ENCODE measurements at places on chromosomes 1 and 21. TPM values are rescaled to one million over a fixed set of nuclear protein-coding genes. Genes with fewer than 3 reads are reported as not detected.

The PDPN gene
- total RNA-seq = not detected

DNA sequence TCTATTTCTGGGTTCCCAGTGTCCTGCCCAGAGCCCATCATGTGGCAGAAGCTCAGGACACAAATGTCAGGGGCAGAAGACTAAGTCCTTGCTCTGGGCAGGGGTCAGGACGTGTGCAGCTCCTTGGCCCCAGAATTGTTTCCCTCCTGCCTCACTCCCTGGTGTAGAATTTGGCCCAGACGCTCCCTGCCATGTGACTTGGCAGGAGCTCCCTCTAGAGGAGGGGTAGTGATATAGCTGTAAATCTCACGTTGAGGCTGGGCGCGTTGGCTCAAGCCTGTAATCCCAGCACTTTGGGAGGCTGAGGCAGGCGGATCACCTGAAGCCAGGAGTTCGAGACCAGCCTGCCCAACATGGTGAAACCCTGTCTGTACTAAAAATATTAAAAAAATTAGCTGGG, 91.2 kb downstream of the UBIAD1 start:
- H3K27me3 ChIP-seq = peaks cover 12% of the 10 kb centered on the region
- no peak for DNase-seq
- no peak overlapping the region for H3K4me3 ChIP-seq
- no peak overlapping the region for H3K27ac ChIP-seq
- no peaks in the 10 kb centered on the region for H3K36me3 ChIP-seq

GRCh38 chr1:37471345-37472231, 2.8 kb upstream of the ZC3H12A start:
- no peak for DNase-seq
- H3K4me1 ChIP-seq = peaks cover 37% of the 10 kb centered on the region
- peak overlapping the region; percentile 12 for H3K4me3 ChIP-seq
- peaks cover 5% of the 10 kb centered on the region for H3K36me3 ChIP-seq
- no peaks in the 10 kb centered on the region for H3K27me3 ChIP-seq
- H3K27ac ChIP-seq = peak overlapping the region; percentile 99

DNA sequence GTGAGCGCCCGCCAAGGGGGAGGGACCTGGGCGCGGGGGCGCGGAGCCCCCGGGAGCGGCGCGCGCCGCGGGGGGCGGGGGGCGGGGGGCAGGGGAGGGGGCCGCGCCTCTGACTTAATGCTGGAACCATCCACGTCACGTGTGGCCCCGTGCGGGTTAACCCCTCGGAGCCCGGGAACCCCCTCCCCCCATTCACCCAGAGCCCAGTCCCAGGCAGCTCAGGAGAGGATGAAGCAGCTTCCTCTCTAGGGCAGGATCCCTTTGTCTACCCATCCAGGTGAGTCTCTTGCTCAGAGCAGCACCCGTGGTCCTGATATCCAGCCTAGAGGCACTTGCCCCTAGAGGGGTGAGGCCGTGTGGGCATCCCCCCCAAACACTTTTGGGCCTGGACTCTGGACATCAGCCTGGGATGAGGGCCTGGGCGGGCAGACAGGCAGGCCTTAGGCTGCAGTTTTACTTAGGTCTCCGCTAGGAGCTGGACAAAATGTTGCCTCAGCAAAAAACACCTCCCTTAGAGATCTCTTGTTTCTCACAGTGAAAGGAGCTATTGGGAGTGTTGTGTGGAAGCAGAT, at the start of gene ALX3:
Gene ALX3, minus strand, starts transcription at position 2 of the 572 bp plus-strand sequence. CDS start 60 bp downstream, outside the sequence.
- peak within 1 kb of the TSS; percentile 55 for H3K4me3 ChIP-seq
- no peak for DNase-seq
- peaks cover 13% of the 10 kb centered on the region for H3K4me1 ChIP-seq
